ENCODE measurements at places on chromosomes 2 and 18. TPM values are rescaled to one million over a fixed set of nuclear protein-coding genes. Genes with fewer than 3 reads are reported as not detected.
A peak's percentile ranks its signal among the peaks of the same experiment; 100 is the strongest.

DNA sequence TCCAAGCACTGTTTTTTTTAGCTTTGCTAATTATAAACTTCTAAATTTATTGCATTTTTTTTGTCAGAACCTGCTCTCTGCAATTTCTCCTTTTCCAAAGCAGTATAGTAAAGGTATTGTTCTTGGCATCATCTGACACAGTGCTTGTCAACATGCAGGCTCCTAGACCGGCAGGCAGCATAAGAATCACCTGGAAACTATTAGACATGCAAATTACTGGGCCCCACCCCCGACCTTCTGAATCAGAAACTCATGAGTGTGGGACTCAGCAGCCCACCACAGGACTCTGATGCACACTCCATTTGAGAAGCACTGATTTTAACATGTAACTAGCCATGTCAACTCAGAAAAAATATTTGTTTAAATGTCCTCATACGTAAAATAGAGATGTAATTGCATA lies 551.1 kb upstream of the CELF4 start:
- no peak overlapping the region for H3K4me3 ChIP-seq
- no peaks in the 10 kb centered on the region for H3K36me3 ChIP-seq
- peaks cover 1% of the 10 kb centered on the region for H3K4me1 ChIP-seq

Gene AFF3
- 7.3 TPM for total RNA-seq

Gene DLGAP1
- total RNA-seq, result 16.7 TPM

Gene C2orf81
- 11.3 TPM for total RNA-seq

Gene ZNF407
- total RNA-seq, result 18.4 TPM

DNA sequence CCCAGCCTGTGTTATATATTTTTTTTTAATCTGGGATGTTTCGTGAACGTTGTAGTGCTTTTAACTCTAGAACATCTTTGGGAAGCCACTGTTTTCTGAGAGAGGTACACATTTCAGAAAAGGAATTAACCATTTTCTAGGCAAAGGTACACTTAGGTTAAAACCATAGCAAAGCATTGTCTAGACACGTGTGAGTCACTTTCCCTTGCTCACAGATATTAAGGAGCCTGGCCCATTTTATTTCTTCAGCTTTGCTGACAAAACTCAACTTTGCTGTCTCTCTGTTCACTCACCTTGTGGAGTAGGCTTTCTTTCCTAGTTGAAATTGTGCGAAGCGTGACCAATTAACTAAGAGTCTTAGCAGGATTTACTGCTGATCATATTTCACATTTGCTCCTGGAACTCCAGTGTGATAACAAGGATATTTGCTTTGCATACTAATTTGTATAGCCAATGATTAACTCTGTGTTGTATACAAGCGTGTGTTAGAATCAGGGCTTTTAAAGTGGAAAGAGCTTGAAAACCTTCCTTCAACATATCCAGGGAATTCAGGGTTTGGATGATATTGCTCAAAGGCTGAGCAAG lies 215.0 kb upstream of the AGAP1 start:
- peaks cover 2% of the 10 kb centered on the region for H3K4me1 ChIP-seq
- no peak overlapping the region for H3K4me3 ChIP-seq
- H3K27ac ChIP-seq, result no peak overlapping the region
- H3K27me3 ChIP-seq, result no peaks in the 10 kb centered on the region

DNA sequence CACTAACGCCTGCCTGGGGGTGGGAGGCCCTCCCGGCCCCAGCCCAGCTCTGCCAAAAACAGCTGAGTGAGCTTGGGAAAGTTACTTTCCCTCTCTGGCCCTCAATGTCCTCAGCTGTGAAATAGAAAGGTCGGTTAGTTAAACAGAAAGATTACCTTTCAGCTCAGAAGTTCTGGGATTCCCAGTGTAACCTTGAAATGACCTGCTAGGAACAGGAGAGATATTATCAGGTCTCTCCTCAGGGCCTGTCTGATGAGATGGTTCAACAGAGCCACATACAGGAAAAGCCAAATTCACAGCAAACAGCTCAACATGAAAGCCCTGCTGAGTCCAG lies 68.8 kb downstream of the LBH start:
- DNase-seq, result no peak
- peaks cover 9% of the 10 kb centered on the region for H3K27me3 ChIP-seq
- no peaks in the 10 kb centered on the region for H3K36me3 ChIP-seq
- no peak overlapping the region for H3K4me3 ChIP-seq

Gene HES6
- total RNA-seq, result 64.7 TPM

DNA sequence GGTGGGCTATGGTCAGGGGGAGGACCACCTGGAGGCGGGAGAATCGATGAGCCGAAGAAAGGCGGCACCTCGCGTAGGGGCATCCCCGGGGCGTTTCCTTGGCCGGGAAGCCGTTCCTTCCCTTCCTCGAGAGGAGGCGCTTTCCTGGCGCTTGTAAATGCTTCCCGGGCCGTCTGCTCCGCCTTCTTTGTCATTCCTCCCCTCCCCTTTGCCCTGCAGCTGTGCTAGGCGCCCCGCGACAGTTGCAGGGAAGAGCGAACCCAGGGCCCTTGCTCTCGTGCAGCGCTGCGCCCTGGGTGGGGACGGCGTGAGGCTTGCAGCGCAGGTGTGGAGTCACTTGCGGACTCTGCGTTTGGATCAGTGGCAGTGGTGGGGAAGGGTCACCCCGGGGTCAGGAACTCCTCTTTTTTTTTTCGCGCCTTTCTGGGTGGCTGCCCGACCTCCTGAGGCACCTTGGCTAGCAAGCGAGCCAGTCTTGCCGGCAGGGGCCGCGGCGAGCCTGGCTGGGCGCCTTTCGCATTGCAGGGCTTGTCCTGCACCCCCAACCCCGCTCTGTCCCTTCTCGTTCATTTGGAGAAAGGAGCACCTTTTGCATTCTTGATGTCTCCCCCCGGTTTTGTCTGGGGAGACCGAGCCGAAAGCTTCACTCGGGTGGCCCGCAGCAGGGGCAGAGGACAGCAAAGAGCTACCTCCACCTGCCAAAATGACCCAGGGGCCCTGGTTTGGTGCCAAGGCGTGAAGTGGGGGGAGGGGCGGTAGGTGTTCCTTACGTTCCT lies 858 bp downstream of the KCNS3 start:
- peaks cover 39% of the 10 kb centered on the region for H3K27me3 ChIP-seq
- H3K36me3 ChIP-seq, result no peaks in the 10 kb centered on the region
- DNase-seq, result peak; percentile 53
- peaks cover 8% of the 10 kb centered on the region for H3K4me1 ChIP-seq

DNA sequence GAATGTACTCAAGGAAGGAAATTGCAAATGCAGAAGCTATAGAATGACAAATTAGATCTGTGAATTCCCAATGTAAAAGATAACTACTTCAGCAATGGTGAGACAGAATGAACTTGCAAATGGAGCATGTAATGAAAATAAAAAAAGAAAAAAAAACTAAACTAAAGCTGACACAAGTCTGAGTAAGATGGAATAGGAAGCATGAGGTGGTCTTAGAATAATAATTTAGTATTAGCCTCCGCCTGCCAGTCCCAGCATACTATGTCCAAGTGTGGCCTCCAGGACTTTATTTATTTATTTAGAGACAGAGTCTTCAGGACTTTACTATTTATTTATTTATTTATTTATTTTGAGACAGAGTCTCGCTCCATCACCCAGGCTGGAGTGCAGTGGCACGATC lies 37.4 kb upstream of the SLC39A10 start:
- no peaks in the 10 kb centered on the region for H3K27me3 ChIP-seq
- no peak for DNase-seq
- H3K4me1 ChIP-seq, result peaks cover 11% of the 10 kb centered on the region
- H3K27ac ChIP-seq, result no peak overlapping the region

GRCh38 chr2:63735263-63735662 lies 106.4 kb upstream of the UGP2 start:
- H3K27ac ChIP-seq, result peak overlapping the region; percentile 16
- H3K27me3 ChIP-seq, result no peaks in the 10 kb centered on the region
- no peak for DNase-seq
- H3K4me3 ChIP-seq, result no peak overlapping the region

Gene CYRIA
- 2.0 TPM for total RNA-seq

DNA sequence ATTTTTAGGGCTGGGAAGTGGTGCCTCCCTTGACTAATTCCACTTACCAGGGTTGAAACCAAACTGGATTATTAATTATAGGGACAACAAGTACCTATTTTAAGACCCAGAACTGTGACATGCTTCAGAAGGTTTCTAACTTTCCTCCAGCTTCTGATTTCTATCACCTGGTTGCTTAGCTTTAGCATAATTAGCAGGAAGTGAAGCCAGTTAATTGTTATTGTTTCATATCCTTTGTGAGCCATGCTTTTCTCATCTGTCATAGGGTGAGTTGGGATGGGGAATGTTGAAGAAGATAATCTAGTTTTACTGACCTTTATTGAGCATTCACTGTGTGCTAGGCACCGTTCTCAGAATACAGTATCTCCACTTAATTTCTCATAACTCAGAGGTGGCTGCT lies 3.2 kb downstream of the YPEL5 start:
- H3K4me1 ChIP-seq, result peaks cover 41% of the 10 kb centered on the region
- peaks cover 10% of the 10 kb centered on the region for H3K36me3 ChIP-seq
- H3K27me3 ChIP-seq, result no peaks in the 10 kb centered on the region
- H3K4me3 ChIP-seq, result no peak overlapping the region

GRCh38 chr18:78978349-78979055 lies 1.1 kb upstream of the SALL3 start:
- H3K4me3 ChIP-seq, result peak overlapping the region; percentile 20
- peak overlapping the region; percentile 88 for H3K27ac ChIP-seq
- H3K27me3 ChIP-seq, result peaks cover 68% of the 10 kb centered on the region
- peaks cover 3% of the 10 kb centered on the region for H3K4me1 ChIP-seq
- DNase-seq, result no peak
- no peaks in the 10 kb centered on the region for H3K36me3 ChIP-seq

GRCh38 chr2:148540022-148540421 lies 104.5 kb upstream of the EPC2 start:
- H3K4me3 ChIP-seq, result no peak overlapping the region
- H3K4me1 ChIP-seq, result no peaks in the 10 kb centered on the region
- DNase-seq, result no peak
- no peaks in the 10 kb centered on the region for H3K36me3 ChIP-seq

Gene HSBP1L1
- total RNA-seq, result 7.0 TPM

Gene FSIP2
- total RNA-seq, result 19.4 TPM

DNA sequence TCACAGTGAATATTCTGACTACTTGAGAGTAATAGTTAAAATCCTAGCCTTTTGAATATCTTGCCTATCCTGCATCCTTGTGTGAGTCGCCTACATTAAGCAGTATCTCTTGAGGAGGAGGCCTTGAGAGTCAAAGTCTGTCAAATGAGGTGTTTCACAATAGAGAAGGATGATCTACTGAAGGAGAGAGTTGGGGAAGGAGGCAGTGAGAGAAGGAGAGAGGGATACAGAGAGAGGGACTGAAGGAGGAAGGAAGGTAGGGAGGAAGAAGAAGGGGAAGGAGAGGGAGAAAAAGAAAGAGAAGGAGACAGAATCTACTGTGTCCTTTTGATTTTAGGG lies 123.6 kb upstream of the CYP26B1 start:
- no peak overlapping the region for H3K27ac ChIP-seq
- no peak overlapping the region for H3K4me3 ChIP-seq
- no peaks in the 10 kb centered on the region for H3K27me3 ChIP-seq

Measured in progenitor cell of endocrine pancreas (in vitro differentiated cells).